Esophagus squamous epithelium (tissue), 5 donors: ENCODE measurements at places on chromosomes 1 and 21.

- DNase-seq, result no peak
These were observed 52.3 kb downstream of the SPATA46 start for GRCh38 chr1:162324396-162324795.

DNA sequence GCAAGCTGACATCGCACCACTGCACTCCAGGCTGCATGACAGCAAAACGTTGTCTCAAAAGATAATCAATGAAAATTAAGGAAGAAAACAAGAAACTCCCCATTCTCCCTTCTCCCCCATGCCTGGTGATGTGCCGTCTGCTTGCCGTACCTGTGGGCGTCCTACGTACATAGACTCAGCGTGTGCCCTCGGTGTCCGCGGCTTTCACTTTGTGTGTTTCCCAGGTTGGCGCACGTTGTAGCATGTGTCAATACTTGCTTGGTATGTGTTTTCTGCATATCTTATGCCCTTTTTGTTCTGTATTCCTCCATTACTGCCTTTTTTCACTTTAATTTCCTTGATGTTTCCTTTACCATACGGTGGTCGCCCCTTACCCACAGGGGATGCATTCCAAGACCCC is 53.8 kb downstream of the PCNT start:
- no peak for DNase-seq

- DNase-seq, result no peak
These were observed 327.2 kb downstream of the PTPRU start for GRCh38 chr1:29563571-29563970.

- DNase-seq, result no peak
These were observed 73.8 kb downstream of the MTR start for GRCh38 chr1:236868625-236869467.

DNA sequence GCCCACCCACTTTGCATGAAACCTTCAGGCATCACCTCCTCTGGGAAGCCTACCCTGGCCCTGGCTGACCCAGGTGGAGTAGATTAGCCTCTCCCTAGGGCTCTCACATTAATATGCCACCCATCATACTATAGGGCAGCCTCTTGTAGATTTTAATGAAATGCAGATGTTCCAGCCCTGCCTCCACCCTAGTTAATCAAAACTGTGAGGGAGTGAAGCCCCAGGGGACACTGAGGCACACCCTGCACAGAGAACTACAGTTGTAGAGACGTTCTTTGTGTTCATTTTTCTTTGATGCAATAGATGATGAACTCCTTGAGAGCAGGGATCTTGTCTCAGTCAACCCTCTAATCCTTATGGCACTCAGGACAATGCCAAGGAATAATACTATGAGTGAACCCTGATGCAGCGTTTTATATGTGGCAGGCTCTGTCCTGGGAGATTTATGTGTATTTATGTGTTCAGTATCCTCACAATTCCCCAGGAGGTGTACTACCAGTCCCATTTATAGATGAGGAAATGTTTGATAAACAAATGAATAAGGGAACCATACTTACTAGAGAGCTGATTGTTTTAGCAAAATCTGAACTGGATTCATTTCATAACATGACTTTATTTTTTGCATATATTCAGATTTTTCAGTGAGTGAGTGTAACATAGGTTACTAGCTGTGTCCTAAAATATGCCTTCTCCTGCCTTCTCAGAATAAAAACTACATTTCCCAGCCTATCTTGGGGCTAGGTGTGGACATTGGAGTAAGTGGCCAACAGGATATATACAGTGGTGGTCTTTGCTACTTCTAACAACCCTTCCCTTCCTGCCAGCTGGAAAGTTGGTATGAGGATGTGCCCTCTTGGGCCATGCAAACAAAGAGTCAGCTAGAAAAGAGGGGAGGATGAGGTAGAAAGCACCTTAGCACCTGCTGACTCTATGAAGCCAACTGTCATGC is 23.5 kb upstream of the PRELP start:
- DNase-seq, result no peak

DNA sequence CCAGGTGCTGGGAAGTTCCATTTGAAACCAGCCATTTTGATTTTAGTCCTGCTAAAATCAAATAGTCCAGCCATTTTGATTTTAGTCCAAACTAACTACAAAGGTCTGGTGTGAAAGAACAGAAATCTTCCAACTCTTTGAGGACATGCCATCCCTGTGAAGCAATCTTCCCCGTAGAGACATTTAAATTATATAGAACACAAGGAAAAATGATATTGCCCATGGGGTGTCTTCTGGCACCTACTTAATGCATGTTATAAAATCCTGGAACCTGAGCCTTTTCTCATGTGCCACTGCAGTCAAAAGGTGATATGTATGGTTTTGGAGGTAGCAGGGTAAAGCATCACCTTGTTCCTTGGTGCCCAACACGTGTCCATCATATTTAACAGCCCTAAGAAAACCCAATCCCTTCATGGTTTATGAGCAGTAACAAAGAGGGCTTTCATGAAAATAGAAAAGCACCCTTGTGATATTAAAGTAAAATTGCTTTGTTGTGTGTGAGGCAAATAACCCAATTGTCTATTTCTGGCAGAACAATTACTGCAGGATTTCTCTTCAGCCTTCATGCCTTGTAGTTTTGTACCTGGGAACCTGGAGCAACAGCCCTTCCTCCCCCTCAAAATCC is 26.3 kb downstream of the ANGPTL7 start:
- no peak for DNase-seq

DNA sequence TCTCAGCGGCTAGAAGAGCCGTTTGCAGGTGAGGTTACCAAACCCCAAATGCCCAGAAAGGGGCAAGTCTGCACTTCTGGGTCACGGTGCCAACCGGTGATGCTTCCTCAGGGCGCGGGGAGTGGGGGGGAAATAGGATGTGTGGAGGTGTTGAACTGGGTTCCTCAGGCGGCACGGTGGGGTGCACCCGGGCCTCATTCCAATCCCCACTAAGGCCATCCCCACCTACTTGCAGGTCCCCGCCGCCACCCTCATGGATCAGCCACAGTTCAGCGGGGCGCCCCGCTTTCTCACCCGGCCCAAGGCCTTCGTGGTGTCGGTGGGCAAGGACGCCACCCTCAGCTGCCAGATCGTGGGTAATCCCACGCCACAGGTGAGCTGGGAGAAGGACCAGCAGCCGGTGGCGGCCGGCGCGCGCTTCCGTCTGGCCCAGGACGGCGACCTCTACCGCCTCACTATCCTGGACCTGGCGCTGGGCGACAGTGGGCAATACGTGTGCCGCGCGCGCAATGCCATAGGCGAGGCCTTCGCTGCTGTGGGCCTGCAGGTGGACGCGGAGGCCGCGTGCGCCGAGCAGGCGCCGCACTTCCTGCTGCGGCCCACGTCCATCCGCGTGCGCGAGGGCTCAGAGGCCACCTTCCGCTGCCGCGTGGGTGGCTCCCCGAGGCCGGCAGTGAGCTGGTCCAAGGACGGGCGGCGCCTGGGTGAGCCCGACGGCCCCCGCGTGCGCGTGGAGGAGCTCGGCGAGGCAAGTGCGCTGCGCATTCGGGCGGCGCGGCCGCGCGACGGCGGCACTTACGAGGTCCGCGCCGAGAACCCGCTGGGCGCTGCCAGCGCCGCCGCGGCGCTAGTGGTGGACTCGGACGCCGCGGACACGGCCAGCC is 3.9 kb downstream of the OBSCN start:
- no peak for DNase-seq

DNA sequence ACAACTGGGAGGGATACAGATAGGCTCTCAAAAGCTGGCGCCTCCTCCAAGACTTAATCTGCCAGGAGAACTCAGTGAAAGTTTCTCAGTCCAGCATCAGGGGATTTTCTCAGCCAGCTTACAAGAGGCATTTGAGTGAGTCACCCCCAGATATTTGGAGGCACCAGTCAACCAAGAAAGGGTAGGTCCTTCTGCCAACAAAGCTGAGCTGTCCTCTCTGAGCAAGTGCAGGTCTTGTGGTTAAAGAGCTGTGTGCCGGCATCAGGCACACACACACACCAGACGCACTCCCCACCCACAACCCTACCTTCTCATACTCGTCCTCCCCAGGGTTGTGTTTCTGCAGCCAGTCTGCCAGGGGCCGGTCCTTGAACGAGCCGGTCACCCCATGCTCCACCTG is 27.0 kb upstream of the PPP1R15B start:
- no peak for DNase-seq

- DNase-seq, result no peak
These were observed 390.0 kb upstream of the PTBP2 start for GRCh38 chr1:96331596-96331995.
